Esophagus mucosa (tissue), 1 donor: ENCODE measurements at places on chromosomes 2 and 18. TPM values are rescaled to one million over a fixed set of nuclear protein-coding genes. Genes with fewer than 3 reads are reported as not detected.

The OTOF gene
- total RNA-seq = not detected

The TMEM198 gene
- total RNA-seq = 1.2 TPM

The AMER3 gene
- not detected for total RNA-seq

The POTEI gene
- not detected for total RNA-seq

The ABCA12 gene
- total RNA-seq = 14.2 TPM

The ANKRD53 gene
- total RNA-seq = 0.40 TPM

The FAM124B gene
- total RNA-seq = 0.36 TPM

The ARHGAP15 gene
- total RNA-seq = 2.6 TPM

The ABHD1 gene
- total RNA-seq = not detected

The KRTCAP3 gene
- 26.0 TPM for total RNA-seq

The SP140 gene
- 0.96 TPM for total RNA-seq

The TM4SF20 gene
- not detected for total RNA-seq

The DLGAP1 gene
- 0.28 TPM for total RNA-seq

The COL4A4 gene
- total RNA-seq = 0.24 TPM

The IHH gene
- 0.08 TPM for total RNA-seq

The HOXD4 gene
- 0.36 TPM for total RNA-seq

The DSG1 gene
- total RNA-seq = 33.7 TPM

The TMEFF2 gene
- not detected for total RNA-seq

The TCF23 gene
- total RNA-seq = not detected

The GPBAR1 gene
- total RNA-seq = not detected

The CPO gene
- not detected for total RNA-seq

The FEV gene
- not detected for total RNA-seq

The CARF gene
- 6.6 TPM for total RNA-seq

The CIB4 gene
- total RNA-seq = not detected

The SDC1 gene
- 477 TPM for total RNA-seq

The GGCX gene
- 26.5 TPM for total RNA-seq

The ZC3H8 gene
- 9.4 TPM for total RNA-seq

The CTDSP1 gene
- total RNA-seq = 64.2 TPM

The RAD51AP2 gene
- 0.16 TPM for total RNA-seq

The PAX8 gene
- total RNA-seq = 6.1 TPM

The DOK6 gene
- 0.04 TPM for total RNA-seq

The CXCR1 gene
- total RNA-seq = 0.72 TPM

The RAX gene
- total RNA-seq = not detected

The MYOM1 gene
- total RNA-seq = 0.32 TPM

The FAHD2B gene
- 5.6 TPM for total RNA-seq

The NT5C1B gene
- total RNA-seq = not detected

The CEBPZOS gene
- total RNA-seq = 23.6 TPM

The SCTR gene
- total RNA-seq = not detected

The CCL20 gene
- total RNA-seq = 2.8 TPM

The SMIM21 gene
- total RNA-seq = not detected

The DPP4 gene
- total RNA-seq = 0.56 TPM

The IL1RL1 gene
- total RNA-seq = 2.8 TPM

The CD207 gene
- not detected for total RNA-seq

The LRRTM4 gene
- not detected for total RNA-seq

The TUBA3E gene
- total RNA-seq = not detected

The TGFA gene
- total RNA-seq = 42.6 TPM

The ERBB4 gene
- total RNA-seq = 0.12 TPM

The SOWAHC gene
- 46.2 TPM for total RNA-seq

The FBLN7 gene
- total RNA-seq = 1.4 TPM
